ENCODE measurements at places on chromosomes 7 and 10.

DNA sequence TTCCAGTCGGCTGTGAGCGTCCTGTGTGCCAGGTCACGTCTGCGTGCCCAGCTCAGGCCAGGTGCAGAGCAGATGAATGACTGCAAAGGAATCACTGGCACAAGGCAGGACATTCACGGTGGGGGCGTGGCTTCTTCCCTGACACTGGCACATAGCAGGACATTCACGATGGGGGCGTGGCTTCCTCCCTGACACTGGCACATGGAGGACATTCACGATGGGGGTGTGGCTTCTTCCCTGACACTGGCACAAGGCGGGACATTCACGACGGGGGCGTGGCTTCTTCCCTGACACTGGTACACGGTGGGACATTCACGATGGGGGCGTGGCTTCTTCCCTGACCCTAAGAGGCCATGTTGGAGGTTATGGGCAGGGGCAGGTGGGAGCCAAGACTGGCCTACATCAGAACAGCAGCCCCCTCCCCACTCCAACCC is 64.3 kb downstream of the MYL10 start:
- DNase-seq, result no peak

DNA sequence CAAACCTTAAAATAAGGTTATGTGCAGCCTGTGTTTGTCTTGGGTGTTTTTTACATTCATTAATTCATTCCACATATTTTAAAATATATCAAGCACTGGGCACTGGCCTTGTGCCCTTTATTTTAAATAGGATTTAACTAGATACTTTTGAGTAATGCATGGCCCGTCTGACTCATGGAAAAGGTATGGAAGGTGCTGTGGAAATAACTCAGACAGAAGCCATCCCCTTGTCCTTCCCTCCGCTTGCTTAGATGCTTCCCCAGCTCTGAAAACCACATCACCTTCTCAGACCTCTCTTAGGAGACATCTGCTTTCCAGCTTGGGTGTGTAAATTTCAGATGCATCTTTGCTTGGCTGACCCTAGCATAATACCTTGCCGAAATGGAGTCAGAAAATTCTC is 30.5 kb downstream of the SLC18A2 start:
- DNase-seq, result no peak

GRCh38 chr10:33743429-33743857 is 409.0 kb upstream of the NRP1 start:
- DNase-seq, result no peak

- DNase-seq, result no peak
These were observed 69.5 kb upstream of the VOPP1 start for GRCh38 chr7:55641811-55642210.

DNA sequence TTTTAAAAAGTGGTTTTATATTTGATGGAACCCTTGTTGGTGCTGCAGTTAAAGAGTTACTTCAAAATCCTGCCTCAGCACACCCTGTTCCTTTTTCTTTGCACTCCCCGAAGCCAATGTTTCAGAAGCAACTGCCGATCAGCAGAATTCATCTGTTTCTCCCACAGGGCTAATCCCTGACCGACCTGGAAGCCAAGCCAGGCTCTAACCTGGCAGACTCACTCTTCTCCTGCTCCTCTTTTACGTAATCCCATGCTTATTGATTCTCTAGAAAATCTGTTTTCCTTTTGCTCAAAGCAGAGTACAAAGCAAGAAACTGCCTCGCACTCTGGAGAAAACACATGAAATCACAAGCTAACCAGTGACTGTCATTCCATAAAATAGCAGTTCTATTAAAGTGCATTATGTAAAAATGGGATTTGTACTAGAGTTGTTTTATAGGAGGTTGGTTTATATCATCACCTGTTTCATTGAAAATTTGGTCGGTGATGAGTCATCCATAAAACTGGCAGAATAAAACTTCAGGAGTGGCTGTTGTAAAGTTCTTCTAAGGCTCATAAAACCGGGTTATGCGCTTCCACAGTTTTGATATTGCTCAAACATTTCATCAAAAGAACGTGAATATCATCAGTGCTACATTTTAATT is 99.9 kb downstream of the CNTNAP2 start:
- DNase-seq, result no peak

DNA sequence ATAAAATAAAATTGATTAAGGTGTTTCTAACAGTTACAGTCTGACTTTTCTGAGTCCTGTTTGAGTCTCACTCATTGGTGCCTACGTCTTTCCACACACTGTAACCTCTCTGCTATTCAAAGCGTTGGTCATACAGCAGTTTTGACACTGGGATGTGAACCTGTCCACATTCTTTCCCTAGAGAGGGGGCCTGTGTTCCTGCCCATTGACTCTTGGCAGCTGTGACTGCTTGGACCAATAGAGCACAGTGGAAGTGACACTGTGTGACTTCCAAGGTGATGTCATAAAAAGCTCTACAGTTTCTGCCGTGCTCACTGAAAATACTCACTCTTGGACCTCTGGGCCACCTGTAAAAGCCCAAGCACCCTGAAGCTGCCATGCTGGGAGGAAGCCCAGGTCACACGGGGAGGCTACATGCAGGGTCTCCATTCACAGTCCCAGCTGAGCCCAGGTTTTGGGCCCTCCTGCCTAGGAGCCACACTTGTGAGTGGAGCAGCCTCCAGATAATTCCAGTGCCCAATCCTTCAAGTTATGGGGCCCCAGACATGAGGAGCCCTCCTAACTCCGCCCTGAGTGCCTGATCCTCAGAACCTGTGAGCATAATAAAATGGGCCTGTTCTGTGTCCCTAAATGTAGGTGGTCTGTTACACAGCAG is 704 bp upstream of the ANTXRL start:
- DNase-seq, result no peak

GRCh38 chr7:514651-515598 is 4.7 kb downstream of the PDGFA start:
- peak; percentile 32 for DNase-seq

GRCh38 chr10:44295644-44296241 is 89.2 kb downstream of the CXCL12 start:
- no peak for DNase-seq

GRCh38 chr7:106611911-106612310 is 49.0 kb downstream of the CCDC71L start:
- DNase-seq, result no peak

- DNase-seq, result no peak
These were observed 346.7 kb upstream of the ANKRD30A start for GRCh38 chr10:36778651-36779050.

DNA sequence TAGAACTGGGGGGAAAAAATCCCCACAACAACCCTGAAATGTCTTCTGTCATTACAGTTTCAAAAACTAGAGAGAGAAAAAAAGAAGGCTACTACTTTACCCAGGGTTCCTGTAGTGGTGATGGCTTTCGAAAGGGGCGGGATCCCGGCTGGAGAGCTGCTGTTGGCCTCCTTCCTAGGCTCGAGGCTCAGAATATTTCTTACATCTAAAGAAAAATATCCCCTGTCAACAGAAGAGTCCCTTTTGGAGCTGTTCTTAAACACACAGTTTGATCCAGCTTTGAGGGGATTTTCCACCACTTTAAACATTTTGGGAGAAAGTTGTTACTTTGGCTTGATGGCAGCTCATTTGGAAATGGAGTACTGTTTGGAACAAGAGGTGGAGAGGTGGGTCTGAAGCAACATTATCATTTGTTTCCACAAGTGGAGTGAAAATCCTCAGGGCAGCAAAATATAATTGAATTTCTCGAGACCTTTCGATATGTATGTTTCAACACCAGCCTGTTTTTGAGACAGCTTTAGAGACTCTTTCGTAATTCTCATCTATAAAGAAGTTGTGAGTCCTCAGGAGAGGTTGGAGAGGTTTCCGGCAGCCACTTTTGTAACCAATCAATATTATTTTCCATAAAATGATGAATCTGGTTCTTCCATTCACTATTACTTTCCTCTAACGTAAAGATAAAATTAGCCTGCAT is 5.1 kb downstream of the HOXA13 start:
- DNase-seq, result no peak

GRCh38 chr7:54788664-54789063 is 29.7 kb upstream of the SEC61G start:
- DNase-seq, result no peak

GRCh38 chr7:101377189-101377736 is 14.6 kb downstream of the COL26A1 start:
- no peak for DNase-seq

- no peak for DNase-seq
These were observed 22.7 kb downstream of the BET1 start for GRCh38 chr7:93981480-93981874.

- no peak for DNase-seq
These were observed 558.8 kb upstream of the C7orf33 start for GRCh38 chr7:148031811-148032210.

GRCh38 chr10:129364949-129365348 is 102.1 kb upstream of the MGMT start:
- DNase-seq, result no peak

DNA sequence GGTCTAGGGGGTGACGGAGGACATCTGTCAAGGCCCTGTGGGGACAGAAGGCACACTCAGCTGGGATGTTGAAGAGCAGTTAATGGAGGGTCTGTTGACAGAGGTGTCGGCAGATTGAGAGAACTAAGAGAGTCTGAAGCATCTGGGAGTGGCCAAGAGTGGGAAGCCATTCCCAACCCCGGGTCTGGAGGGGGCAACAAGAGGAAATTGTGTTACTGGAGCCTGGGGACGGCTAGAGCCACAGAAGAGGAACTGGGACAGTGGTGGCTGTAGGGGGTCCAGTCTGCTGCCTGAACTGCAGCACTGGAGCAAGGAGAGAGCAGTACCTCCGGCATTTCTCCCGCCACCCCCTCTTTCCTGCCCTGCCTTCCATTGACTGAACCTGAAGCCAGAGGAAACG is 136.6 kb downstream of the CHN2 start:
- no peak for DNase-seq

DNA sequence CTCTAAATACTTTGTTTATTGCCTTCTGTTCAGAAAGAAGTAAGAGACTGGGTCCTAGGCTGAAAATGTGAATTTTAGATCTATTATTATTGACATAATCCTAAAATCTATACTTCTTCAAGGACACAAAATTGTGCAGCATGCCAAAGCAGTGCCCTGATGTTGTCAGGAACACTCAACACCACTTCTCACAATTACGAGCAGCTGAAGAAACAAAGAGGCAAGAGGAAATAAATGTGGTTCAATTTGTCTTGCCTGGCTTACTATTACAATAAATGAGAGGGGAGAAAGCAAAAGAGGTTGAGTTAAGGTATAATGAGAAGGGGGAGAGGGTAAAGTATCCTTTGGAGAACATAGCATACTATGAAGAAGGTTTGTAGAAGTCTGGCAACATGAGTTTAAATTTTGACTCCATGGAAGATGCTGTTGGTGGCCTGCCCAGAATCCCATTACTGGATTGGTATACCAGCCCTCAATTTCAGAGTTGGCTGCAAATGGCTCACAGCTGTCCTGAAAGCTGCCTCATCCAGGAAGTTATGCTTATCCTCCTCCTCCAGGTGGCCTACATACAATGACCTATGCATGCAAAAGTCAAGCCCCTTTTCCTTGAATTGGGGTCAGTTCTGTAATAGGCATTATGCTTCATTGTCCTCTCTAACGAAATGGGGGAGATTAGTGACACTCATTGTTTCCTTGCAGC is 274.6 kb upstream of the SMIM30 start:
- DNase-seq, result no peak

DNA sequence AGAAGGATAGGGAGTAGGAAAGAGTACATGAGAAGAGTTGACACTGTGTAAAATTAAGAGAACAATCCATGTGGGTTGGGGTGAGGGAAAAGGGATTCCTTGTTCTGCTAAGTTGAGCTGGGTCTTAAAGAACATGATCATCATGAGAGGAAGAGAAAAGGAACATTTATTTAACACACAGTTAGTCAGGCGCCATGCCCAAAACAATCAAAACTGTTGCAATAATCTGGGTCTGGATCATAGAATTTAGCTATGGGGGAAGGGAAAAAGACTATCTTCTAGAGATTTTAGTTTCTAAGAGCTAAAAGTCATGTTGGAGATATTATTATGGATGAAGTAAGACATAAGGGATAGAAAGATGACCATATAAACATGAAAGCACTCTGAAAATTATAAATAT is 178.9 kb downstream of the SEM1 start:
- DNase-seq, result no peak

GRCh38 chr7:25196132-25196896 is 32.0 kb downstream of the NPVF start:
- DNase-seq, result no peak

- no peak for DNase-seq
These were observed 3.6 kb downstream of the FIGNL1 start for GRCh38 chr7:50446542-50446960.

DNA sequence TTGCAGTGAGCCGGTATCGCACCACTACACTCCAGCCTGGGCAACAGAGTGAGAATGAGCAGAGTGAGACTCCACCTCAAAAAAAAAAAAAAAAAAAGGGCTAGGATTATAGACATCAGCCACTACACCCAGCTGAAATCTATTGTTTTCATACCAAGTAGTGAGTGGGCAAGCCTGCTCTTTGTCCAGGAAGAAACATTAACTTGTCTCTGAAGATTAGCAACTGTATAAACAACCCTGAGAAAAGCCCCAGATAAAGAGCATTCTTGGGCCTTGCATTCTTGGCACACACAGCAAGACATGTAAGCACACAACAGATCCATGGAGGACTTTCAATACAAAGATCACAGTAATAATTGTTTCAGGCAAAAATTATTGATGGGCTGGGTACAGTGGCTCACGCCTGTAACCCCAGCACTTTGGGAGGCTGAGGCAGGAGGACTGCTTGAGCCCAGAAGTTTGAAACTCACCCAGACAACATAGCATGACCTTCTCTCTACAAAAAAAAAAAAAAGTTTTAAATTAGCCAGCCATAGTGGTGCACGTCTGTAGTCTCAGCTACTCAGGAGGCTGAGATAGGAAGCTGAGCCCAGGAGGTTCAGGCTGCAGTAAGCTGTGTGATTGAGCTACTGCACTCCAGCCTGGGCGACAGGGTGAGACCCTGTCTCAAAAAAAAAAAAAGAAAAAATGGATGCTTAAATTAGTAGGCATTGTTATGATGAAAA is 4.4 kb downstream of the PSPH start:
- DNase-seq, result no peak

DNA sequence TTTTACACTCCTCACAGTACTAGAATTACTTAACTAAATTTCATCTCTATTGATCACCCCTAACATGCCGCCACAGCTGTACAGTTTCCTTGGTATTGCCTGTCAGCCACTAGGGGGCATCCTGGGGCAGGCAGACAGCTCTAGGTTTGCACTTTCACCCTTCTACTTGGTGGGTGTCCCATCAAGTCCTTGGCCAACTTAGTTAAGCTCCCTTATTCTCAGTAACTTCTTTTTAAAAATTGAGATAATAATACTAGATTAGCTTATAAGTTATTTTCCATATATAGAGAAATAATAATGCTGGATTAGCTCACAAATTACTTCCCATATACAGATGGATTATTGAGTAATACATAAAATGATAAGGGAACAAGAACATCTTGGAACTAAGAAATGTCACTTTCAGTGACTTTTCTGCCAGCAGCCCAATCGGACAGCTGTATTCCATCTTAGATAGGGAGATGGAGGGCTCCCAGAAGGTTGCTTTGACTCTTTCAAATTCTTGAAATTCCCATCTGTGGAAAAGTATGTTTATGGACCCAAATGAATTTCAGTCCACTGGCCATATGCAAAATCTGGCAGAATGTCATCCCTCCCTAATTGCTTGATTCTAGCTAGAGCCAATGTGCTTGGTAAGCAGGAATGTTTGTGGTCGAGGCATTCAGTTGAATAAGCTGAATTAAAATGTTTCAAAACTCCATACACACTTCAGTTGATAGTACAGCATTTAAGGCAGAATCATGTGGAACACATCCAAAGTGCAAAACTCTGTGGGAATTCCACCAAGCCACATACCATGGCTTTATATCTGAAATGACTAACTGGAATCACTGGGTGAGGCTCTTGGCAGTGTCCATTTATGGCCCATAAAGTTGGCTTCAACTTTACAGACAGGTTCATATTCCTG is 309.7 kb downstream of the CSTF2T start:
- DNase-seq, result no peak
